ENCODE measurements at places on chromosomes 12 and 14.

- no peak for DNase-seq
Measured at GRCh38 chr14:69551511-69551910, 23.2 kb downstream of the CCDC177 start.

- no peak for DNase-seq
Measured at GRCh38 chr12:31020385-31021166, 53.1 kb upstream of the DDX11 start.

DNA sequence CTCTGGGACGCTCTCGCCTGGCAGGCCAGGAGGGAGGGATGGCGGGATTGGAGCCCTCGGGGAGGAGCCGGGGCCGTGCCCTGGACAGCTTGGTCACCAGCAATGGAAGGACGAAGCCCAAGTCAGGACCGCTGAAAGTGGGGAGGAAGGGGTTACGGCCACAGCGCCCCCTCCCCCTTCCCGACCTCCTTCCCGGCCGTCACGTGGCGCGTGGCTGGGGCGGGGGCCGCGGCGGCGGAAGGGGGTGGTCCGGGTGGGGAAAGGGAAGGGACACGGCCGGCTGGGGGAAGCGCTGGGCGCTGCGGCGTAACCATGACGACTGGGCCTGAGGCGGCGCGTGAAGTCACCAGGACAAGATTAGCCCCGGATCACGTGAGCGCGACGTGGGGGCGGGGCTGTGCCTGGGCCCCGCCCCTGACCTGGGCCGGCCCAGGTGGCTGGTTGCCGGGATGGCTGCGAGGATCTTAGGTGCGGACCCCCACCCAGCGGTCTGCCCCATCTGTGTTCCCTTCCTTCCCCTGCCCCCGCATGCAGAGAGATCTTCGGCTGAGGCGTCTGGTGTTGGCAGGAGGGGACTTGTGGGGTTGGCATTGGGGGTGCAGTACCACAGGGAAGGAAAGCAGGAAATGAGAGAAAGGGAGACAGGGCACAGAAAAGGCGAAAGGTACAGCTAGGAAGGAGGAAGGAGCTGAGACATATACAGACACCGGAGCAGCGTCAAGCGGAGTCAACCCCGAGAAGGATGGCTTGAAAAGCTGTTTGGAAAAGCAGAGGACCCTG, 6.2 kb downstream of the MAP3K12 start:
- DNase-seq, result peak; percentile 90

DNA sequence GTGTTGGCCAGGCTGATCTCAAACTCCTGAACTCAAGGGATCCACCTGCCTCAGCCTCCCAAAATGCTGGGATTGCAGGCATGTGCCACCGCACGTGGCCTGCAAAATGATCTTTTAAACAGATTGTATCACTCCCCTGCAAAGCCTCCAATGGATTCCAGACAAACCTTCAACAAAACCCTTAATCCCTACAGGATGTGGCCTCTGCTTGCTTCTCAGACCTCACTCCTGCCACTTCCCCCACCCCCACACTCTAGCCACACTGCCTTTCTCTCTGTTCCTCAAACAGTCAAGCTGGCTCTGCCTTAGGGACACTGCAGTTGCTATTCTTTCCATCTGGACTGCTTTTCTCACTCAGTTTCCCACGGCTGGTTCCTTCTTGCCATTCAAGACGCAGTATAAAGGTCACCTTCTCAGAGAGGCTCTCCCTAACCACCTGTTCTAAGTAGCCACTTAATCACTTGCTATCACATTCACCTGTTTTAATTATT, 47.3 kb upstream of the TMED10 start:
- DNase-seq, result no peak

GRCh38 chr14:38941488-38941887, 161.5 kb downstream of the SEC23A start:
- DNase-seq, result no peak

- no peak for DNase-seq
Measured at GRCh38 chr12:115957686-115958290, 319.7 kb downstream of the MED13L start.

GRCh38 chr14:36054353-36055051, 122.0 kb downstream of the PTCSC3 start:
- DNase-seq, result no peak

DNA sequence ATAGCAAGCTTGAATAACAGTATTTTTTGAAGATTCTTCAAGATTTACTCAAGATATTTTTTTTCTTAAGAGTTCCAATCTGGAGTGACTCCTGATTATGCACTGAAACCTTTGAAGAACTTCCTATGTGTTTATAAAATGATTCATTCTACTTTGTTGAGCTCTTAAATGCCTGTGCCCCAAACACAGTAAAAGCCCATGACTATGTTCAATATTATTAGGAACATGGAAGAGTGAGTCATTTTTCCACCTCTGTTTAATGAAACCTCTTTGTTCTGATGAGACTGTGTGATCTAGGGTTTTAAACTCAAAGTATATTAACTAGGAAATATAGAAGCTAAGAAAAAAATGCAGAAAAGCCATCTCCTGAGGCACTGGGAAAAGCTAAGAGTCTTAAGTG, 415.0 kb upstream of the FBXO33 start:
- DNase-seq, result no peak
